ENCODE measurements at places on chromosomes 1 and 21.

- no peak for DNase-seq
Measured at GRCh38 chr1:47722909-47723580, 274.1 kb downstream of the TRABD2B start.

DNA sequence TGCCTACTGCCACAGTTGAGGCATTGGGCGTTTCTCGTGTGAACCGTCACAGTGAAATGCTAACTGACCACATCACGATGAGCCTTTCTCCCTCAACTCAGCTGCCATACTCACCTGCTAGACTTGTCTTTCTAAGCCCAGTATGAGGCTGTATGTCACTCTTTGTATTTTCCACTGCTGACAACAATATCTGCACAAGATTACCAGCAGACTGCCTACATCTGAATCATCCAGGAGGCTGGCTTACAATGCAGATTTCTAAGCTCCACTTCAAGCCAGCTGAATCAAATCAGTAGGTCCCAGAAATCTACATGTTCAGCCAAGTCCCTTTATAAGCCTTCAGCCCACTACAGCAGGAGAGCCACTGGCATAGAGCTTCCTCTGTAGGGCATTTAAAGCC is 355.0 kb upstream of the DUSP10 start:
- no peak for DNase-seq

DNA sequence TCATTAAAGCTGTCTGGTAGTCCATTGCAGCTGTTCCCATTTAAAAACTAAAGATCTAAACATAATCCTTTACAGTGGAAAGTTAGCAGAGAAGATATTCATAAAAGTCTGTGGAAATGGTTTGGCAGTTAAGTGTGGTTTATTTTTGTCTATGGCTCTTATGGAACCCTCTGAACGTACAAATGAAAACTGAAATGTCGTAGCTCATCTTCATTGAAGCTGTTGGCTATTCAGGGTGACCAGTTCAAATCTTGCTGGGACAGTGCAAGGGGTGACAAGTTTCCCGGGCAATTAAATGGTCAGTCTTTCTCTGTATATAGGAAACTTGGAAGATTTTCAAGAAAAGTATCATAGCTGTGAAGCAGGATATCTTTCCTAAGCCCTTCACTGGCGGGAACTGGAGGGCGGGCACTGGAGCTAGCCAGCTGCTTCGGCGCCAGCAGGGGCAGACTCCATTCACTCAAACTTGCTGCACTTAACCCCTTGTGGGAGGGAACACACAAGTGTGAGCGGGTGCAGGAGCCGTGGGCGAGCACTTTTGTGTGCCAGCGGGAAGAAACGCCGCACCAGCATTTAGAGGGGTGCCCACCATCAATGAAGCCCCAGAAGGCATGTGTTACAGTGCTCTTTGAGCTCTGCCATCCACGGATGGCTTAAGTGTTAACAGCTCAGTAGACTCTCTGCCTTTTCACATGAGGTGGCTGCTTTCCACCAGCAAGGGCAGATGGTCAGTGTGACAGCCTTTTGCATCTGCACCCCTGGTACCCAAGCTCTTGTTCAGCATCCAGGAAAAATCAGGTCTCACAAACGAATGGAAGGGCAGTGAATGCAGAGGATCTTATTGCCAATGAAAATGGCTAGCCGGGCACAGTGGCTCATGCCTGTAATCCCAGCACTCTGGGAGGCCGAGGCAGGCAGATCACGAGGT is 232.1 kb upstream of the KAZN start:
- no peak for DNase-seq

- DNase-seq: no peak
Measured at GRCh38 chr1:219298571-219299148, 125.0 kb downstream of the LYPLAL1 start.

DNA sequence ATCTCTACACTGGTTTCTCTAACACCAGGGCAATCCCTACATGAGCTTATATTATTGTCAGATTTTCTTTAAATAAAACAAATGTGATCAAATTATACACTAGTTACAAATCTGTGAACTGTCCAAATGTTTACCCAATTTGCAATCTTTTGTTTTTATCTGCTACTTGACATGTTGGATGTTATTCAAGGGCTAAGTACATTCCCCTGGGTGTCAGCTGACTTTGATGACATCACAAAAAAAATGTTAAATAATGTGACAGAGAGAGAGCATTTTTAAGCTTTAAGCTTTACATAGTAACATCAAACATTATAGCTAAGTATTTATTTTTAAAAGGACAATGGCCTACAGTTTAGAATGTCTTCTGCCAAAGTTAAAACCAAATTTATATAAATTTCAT is 431.3 kb upstream of the PKN2 start:
- no peak for DNase-seq

GRCh38 chr1:56254130-56254529 is 325.2 kb downstream of the PLPP3 start:
- no peak for DNase-seq

- DNase-seq: peak; percentile 62
Measured at GRCh38 chr1:10693497-10694273, 102.8 kb downstream of the CASZ1 start.

DNA sequence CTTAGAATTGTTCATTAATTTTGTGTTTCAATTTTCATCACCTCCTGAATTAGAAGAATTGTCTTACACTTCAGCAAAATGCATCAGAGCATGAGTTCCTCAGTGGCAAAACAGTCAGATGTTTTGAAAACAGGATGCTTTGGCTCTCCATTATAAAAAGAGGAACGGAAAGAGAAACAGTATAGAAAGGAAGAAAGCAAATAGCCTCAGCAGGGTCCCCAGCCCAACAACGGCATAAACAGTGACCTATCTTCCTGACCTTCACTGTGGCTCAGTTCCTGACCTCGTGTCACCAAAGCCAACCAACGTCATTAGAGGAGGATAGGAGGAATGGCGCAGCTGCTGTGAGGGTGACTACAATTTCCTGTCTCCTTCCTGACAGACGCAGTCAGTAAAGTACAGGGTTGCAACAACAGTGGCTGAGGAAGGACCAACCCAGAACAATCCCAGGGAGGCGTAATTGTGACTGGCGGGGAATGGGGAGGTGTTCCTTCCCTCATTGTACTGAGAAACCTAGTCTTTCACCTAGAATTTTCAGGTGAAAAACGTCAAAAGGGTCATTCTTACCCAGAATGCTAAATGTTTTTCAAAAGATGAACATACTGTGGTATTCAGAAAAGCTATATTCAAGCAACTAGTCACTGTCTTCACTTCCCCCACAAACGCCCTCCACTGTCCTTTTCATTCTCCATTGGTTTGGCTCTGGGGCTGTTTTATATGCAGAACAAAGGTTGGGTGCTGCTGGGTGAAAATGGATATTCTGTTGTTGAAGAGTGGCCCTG is 197.9 kb upstream of the SGIP1 start:
- peak; percentile 72 for DNase-seq

GRCh38 chr1:3657096-3657475 is 4.8 kb downstream of the TP73 start:
- no peak for DNase-seq

DNA sequence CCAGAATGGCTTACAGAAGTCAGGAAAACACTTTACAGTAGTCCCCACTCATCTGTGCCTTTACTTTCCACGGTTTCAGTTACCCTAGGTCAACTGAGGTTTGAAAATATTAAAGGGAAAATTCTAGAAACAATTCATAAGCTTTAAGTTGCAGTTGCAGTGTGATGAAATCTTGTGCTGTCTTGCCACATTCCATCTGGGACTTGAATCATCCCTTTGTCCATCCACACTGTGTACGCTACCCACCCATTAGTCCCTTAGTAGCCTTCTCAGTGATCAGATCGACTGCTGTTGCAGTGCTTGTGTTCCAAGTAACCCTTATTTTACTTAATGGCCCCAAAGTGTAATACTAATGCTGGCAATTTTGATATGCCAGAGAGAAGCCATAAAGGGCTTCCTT is 30.5 kb downstream of the ZCCHC17 start:
- no peak for DNase-seq

DNA sequence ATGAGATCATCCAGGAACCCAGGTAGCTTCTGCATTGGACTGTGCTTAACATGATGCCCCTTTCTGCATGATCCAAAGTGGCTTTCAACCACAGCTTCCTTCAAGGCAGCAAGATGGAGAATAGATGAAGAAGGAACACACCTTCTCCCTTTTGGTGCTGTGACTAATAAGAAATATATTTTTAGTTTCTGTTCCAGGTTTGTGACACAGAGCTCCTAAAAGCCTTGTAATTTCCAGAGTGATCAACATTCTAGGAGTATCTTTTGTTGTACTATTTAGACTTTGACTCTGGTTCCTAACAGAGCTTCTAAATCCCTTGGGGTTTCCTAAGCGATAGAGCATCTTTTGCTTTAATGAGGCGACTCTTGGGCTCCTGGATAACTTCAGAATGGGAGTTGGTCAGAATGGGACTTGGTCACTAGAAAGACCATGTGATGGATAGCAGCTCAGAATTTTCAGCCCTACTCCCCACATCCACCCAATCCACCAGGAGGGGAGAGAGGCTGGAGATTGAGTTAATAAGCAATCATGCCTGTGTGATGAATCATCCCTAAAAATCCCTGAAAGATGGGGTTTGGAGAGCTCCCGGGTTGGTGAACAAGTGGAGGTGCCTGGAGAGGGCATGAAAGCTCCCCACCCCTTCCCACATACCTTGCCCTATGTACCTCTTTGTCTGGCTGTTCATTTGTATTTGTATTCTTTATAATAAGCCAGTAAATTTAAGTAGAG is 134.8 kb downstream of the FGGY start:
- no peak for DNase-seq

GRCh38 chr1:53590531-53591515 is 131.6 kb downstream of the DMRTB1 start:
- no peak for DNase-seq

DNA sequence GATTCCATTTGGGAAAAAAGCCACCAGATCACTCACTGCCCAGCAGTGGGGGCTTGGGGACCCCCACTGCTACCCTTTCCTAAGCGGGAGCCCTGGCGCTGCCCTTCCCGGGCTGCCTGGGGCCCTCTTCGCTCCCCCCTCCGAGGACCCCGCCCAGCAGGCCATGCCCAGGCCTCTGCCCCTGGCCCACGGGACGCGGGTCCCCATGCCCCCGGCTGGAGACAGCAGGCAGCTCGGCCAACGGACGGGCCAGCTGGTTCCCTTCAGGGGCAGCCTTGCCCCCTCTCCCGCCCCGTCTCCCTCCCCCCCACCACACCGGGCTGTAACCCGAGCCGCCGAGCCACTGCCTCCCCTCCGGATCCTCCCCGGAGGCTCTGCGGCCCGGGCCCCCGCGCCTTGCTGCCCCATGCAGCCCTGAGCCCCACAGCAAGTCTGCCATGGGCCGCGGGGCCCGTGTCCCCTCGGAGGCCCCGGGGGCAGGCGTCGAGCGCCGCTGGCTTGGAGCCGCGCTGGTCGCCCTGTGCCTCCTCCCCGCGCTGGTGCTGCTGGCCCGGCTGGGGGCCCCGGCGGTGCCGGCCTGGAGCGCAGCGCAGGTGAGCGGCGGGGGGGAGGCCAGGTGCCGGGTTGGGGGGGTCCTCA is at the start of gene MMP23B:
MMP23B (plus strand) TSS at position 392 of the 639 bp plus-strand sequence; CDS start at position 438, 46 bp downstream.
- DNase-seq: no peak

GRCh38 chr1:4633346-4633745 is 21.1 kb upstream of the AJAP1 start:
- no peak for DNase-seq

- DNase-seq: no peak
Measured at GRCh38 chr1:12508849-12509248, 109.2 kb downstream of the DHRS3 start.

- no peak for DNase-seq
Measured at GRCh38 chr1:211099393-211099792, 34.6 kb downstream of the KCNH1 start.

DNA sequence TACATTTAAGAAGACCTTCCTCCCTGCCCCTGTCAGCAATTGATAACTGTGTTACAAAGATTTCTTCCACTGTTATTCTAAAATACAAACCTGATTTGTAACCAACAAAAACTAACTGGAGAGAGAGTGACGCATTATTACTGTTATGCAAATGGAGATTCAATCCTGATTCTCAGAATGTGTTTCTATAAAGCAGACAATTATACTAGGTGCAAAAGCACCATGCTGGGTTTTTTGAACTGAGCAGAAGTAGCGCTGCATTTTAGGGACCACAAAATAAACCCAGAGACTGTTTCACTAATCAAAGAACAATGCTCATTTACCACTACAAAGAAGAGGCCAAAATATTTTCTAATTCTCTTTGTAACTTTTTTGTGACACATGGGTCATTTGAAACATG is 13.6 kb upstream of the GBP6 start:
- DNase-seq: no peak

GRCh38 chr1:44565259-44565750 is 109.0 kb downstream of the TMEM53 start:
- no peak for DNase-seq

DNA sequence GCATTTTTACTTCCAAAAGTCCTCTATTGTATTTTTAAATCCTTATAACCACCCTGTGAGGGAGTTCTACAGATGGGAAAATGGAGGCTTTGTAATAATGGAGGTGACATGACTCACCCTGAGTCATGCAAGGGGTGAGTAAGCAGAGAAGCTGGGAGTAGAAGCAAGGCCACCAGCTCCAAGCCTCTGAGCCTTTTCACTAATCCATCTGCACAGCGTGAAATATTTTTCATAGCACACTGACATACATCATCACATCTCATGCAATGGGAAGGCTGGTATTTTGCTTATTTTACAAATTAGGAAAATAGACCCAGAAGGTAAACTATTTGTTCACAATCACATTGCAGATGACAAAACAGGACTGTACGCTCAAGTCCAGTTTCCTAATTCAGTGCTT is 96.9 kb downstream of the KCNH1 start:
- no peak for DNase-seq

GRCh38 chr1:48023488-48023887 is 26.3 kb upstream of the TRABD2B start:
- DNase-seq: no peak

GRCh38 chr1:201459775-201460174 is 9.2 kb downstream of the PHLDA3 start:
- no peak for DNase-seq

DNA sequence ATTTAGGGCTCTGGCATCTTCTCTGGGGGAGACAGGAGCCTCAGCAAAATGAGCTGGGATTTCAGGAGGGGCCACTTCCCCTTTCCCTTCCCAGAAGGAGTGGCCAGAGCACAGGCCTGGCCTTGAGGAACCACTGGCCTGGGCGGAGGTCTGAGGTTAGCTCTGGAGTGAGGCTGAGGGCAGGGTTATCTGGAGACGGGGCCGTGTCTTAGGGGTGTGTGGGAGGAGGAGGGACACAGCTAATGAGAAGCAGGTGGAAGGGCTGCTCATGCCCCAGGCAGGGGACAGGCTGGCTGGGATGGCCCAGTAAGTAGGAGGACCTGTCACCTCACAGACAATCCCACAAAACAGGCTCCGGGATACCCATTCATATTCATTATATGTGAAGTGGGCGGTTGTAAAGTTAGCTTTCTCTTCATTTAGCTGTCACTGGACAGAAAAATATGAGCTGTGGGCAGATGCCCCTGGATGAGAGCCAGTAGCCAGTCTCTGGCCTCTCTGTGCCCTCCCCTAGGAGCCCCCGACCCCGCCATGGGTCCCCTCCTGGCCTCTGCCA is 12.4 kb downstream of the ALX3 start:
- DNase-seq: no peak

- DNase-seq: no peak
Measured at GRCh38 chr1:226004396-226004795, 5.3 kb upstream of the SDE2 start.

- DNase-seq: no peak
Measured at GRCh38 chr1:153651771-153652170, 6.7 kb upstream of the SNAPIN start.

- DNase-seq: no peak
Measured at GRCh38 chr1:36479505-36480051, 3.1 kb downstream of the CSF3R start.

Data from CD4-positive, alpha-beta T cell treated with Interleukin-6 for 4 hours (primary cell).